ENCODE measurements at places on chromosomes 7 and 10. TPM values are rescaled to one million over a fixed set of nuclear protein-coding genes. Genes with fewer than 3 reads are reported as not detected.

The KCNIP2 gene
- total RNA-seq: 1.1 TPM

DNA sequence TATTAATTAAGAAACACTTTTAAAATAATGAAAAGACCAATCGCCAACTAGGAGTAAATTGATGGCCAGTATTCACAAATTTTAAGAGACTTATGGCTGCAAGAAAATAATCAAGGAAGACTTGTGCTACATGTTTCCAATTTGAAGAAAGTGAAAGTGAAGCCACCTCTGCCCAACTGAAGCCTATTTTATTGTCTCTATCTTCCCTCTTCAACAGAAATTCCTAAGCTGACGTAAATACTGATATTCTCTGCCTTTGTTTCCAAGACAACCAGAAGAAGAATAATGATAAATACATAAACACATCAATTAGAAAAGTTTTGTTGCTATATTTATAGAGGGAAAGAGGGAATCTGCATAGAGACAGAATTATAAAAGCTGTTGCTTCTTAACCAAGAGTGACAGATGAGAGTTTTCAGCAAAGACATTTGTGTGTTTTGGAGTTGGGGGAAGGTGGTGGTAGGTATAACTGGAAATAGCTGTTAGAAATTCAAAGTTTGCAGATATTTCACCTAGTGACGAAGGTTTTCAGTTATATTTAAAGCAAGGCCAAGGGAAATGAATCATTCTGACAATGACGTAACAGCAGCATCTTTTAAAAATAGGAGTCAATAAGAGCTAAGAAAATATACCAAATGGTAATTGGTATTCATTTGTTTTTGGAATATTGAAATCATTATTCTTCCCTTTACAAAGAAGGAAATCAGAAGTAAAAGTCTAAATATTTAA, 576.6 kb upstream of the SORCS1 start:
- no peaks in the 10 kb centered on the region for H3K36me3 ChIP-seq
- no peak overlapping the region for H3K4me3 ChIP-seq
- no peak for DNase-seq

The ELFN1 gene
- total RNA-seq: 7.3 TPM

DNA sequence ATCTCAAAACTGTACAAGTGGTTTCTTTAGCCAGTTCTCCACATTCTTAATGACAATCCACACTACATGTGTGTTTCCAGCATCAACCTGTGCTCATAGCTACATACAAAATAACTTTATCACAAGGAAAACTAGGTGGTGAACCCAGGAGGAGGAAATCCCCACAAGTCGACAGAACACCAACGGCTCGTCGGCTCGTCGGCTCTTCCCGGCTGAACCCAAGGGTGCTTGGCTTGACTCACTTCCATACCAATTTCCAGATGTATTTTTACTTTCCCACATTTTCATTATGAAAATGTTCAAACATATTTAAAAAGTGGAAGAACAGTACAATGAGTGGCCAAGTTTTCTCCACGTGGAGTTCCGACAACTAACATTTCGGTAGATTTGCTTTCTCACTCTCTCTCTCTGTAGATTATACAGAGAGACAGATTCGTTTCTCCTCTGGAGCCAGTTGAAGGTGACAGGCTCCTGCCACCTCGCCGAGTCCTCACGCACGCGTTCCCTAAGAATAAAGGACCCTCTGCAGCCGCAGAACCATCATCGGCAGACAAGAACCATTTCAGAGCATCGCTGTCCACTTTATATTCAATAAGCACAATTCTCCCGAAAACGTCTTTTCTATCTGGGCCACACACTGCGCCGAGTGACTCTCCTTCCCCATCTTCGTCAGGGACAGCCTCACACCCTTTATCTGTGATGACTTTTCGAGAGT, 53.3 kb downstream of the DIP2C start:
- no peaks in the 10 kb centered on the region for H3K36me3 ChIP-seq
- no peaks in the 10 kb centered on the region for H3K27me3 ChIP-seq
- H3K4me3 ChIP-seq: no peak overlapping the region
- DNase-seq: no peak
- no peak overlapping the region for H3K27ac ChIP-seq

The HOXA9 gene
- total RNA-seq: not detected

The CYP26A1 gene
- not detected for total RNA-seq

The GLI3 gene
- total RNA-seq: 2.2 TPM

- no peaks in the 10 kb centered on the region for H3K36me3 ChIP-seq
- no peak overlapping the region for H3K27ac ChIP-seq
- no peaks in the 10 kb centered on the region for H3K4me1 ChIP-seq
- DNase-seq: no peak
Observed at GRCh38 chr10:71805776-71806703, 32.7 kb upstream of the VSIR start.

GRCh38 chr7:767941-768731, 41.1 kb upstream of the PRKAR1B start:
- no peak for DNase-seq
- no peak overlapping the region for H3K4me3 ChIP-seq
- no peak overlapping the region for H3K27ac ChIP-seq
- peaks cover 6% of the 10 kb centered on the region for H3K4me1 ChIP-seq
- H3K36me3 ChIP-seq: peaks cover 26% of the 10 kb centered on the region

The HOXA4 gene
- 2.1 TPM for total RNA-seq

The TMEM213 gene
- total RNA-seq: not detected

DNA sequence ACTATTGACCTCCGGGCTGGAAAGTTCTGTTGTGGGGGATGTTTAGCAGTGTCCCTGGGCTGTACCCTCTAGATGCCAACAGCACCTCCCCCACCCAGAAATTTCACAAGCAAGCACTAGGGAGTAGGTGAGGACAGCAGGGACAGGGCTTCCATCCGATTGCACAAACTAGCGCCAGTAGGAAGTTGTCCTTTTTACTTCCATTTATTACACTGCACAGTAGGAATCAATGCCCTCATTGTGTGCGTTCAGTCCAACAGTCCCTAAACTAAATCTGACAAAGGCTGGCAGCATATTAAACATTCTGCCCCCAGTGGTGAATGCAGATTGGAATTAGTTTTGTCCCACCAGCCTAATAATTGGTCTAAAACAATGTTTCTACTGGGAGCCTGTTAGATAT, 6.4 kb upstream of the SOSTDC1 start:
- no peak overlapping the region for H3K4me3 ChIP-seq
- DNase-seq: no peak
- no peaks in the 10 kb centered on the region for H3K4me1 ChIP-seq

DNA sequence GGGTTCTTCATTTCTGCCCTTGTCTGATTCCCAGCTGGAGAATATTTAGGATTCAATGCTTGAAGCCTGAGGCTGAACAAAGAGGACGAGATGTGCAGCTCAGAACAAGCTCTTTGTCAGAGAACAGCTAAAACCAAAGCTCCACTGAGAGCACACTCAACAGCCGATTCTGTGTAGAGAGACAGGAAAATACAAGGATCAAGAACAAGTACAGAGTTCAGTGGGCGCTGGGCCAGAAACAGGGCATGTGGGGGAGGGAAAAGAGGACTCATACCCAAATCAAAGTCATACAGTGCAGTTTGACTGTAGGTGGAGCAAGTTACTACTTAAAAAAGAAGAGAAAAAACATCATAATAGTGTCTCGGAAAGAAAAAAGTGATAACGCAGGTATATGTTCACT, at the start of gene AGMO:
Gene AGMO (minus strand): TSS at position 181 of the 400 bp plus-strand sequence.
- no peak within 1 kb of the TSS for H3K4me3 ChIP-seq
- no peaks in the 10 kb centered on the region for H3K4me1 ChIP-seq
- DNase-seq: no peak

DNA sequence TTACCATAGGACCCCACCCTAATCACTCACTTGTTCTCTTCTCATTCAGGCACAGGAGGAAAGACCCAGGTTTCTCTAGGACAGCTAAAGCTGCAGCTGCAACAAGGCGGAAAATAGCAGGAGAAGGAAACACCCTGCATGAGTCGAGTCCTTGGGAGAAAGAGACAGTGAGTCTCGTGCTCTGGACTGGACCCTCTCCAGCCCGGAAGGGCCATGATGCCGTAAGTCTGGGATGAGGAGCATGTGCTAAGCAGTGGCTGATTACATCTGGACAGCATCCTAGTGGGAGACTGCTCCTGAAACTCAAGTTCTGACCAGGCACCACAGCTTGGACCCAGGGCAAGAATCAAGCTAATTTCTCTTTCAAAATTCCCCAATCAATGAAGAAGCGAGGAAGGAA, 39.4 kb downstream of the FBXW4 start:
- H3K27me3 ChIP-seq: no peaks in the 10 kb centered on the region
- DNase-seq: no peak
- H3K4me1 ChIP-seq: no peaks in the 10 kb centered on the region
- H3K36me3 ChIP-seq: peaks cover 64% of the 10 kb centered on the region
- H3K4me3 ChIP-seq: no peak overlapping the region
- H3K27ac ChIP-seq: no peak overlapping the region

The KCND2 gene
- 0.21 TPM for total RNA-seq

DNA sequence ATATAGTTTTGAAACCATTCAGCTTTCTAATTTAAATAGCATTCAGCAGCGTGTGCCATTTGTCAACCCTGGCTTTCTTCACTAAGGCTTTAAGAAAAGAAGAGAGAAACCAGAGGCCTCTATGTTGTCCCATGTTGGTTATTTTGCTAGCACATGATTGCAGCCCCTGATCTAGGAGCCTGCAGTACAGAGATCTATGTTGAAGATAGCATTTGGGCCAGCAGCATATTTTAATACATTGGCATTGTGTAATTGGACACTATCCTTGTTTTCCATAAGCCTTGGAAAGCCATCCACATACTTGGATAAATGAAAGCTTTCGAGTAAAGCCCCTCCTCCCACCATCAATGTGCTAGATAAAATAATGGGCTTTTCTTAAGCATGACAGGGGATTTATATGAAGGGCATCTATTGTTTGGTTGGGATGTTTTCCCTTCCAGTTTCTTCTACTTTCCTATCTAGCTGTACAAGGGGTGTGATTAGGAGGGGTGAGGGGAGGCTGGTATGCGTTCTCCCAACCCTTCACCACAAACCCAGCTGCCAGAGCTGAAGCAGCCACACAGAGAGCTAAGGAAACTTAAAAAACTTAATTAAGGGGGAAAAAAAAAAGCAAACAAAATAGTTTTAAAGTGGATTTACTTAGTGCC, 23.1 kb upstream of the SDHAF3 start:
- H3K27me3 ChIP-seq: no peaks in the 10 kb centered on the region
- H3K4me1 ChIP-seq: no peaks in the 10 kb centered on the region
- no peak overlapping the region for H3K27ac ChIP-seq
- no peak for DNase-seq
- H3K36me3 ChIP-seq: no peaks in the 10 kb centered on the region
- no peak overlapping the region for H3K4me3 ChIP-seq

GRCh38 chr7:131546126-131546525, 10.3 kb downstream of the PODXL start:
- H3K27me3 ChIP-seq: no peaks in the 10 kb centered on the region
- H3K4me3 ChIP-seq: no peak overlapping the region
- no peaks in the 10 kb centered on the region for H3K4me1 ChIP-seq
- no peak overlapping the region for H3K27ac ChIP-seq

The MYO1G gene
- total RNA-seq: 5.9 TPM

Measured in ascending aorta (tissue), 2 donors.